ENCODE measurements at places on chromosomes 6 and 20. TPM values are rescaled to one million over a fixed set of nuclear protein-coding genes. Genes with fewer than 3 reads are reported as not detected.
A peak's percentile ranks its signal among the peaks of the same experiment; 100 is the strongest.

ANKEF1 gene
- 9.7 TPM for total RNA-seq

DNA sequence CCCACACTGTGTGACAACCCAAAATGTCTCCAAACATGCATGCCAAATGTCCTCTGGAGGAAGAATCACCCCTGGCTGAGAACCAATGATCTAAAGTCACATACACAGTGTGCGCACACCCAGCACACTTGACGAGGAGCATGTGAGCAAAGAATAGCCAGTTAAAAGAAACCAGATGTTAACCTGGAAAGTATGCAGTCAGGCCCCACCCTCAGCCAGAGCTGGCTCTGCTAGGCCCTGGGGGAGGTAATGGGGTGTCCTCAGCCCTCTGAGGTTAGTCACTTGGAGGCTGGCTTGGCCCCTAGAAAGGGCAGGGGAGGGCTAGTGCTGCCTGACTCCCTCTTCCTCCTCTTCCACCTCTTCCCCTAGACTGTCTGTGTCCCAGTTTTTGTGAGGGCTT is 15.2 kb upstream of the GUCA1A start:
- DNase-seq, result peak; percentile 16

- DNase-seq, result no peak
These were observed 73.9 kb downstream of the HTR1B start for GRCh38 chr6:77389402-77389801.

GRCh38 chr6:39335780-39336545 is 13.5 kb upstream of the KCNK16 start:
- peak; percentile 15 for DNase-seq

- DNase-seq, result no peak
These were observed 121.0 kb upstream of the GJE1 start for GRCh38 chr6:142011775-142012174.

GRCh38 chr6:87151781-87152525 is 3.4 kb upstream of the ZNF292 start:
- peak; percentile 47 for DNase-seq

- no peak for DNase-seq
These were observed 36.9 kb upstream of the CD2AP start for GRCh38 chr6:47440719-47441118.

- peak; percentile 78 for DNase-seq
These were observed 84.1 kb downstream of the SNX5 start for GRCh38 chr20:17884307-17885003.
